ENCODE measurements at places on chromosomes 11 and 22.

DNA sequence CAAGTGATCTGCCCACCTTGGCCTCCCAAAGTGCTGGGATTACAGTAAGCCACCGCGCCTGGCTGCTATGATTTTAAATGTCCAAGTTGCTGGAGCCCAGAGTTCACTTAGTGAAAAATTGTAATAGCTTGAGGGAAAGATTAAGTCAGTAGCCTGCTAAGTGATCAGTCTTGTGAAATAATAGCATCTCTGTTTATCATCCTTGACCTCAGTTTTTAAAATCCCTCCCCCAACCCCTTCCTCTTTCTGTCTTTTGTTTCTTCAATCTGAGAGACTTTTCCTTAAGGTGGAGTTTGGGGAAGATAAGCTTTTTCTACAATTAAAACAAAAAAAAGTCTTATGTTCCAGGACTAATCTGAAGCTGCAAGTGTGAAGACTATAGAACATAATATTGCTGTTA is 6.4 kb downstream of the HIPK3 start:
- DNase-seq = no peak

- no peak for DNase-seq
These were observed 892.9 kb downstream of the OPCML start for GRCh38 chr11:132639403-132639802.

DNA sequence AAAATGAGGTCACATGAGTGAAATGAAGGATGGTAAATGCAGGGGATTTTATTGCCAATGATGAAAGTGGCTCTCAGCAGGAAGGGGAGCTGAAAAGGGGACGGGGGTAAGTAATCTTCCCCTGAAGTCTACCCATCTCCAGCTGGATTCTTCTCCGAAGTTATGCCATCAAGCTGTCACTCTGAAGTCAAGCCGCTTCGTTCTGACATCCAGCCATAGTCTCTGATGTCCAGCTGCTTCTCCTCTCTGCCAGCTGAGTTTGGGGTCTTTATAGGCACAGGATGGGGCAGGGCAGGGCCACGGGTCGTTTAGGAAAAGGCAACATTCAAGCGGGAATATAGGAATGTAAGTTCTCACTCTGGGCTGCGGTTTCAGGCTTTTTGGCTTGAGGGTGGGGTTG is 181.9 kb upstream of the ANO3 start:
- DNase-seq = no peak

GRCh38 chr22:49699476-49699875 is 128.2 kb downstream of the BRD1 start:
- no peak for DNase-seq

DNA sequence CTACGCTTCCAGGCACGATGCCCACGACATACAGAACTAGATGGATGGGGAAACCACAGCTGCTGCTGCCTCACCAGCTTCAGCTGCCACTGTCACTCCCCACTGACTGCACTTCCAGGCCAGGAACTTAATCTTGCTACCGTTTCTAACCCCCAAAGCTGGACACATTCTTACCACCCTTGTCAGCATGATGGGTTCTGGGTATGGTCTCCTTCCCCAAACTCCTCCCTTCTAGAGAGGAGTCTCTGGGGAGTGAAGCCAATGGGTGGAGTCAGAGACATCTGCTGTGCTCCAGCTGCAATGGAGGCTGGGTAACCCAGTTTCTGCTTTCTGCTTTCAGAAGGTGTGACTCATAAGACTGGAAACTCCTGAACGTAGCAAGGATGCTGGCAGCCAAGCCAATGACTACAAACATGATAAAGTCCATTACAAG is 87.0 kb upstream of the THY1 start:
- no peak for DNase-seq

- DNase-seq = no peak
These were observed 23.8 kb upstream of the OAF start for GRCh38 chr11:120186774-120187591.

DNA sequence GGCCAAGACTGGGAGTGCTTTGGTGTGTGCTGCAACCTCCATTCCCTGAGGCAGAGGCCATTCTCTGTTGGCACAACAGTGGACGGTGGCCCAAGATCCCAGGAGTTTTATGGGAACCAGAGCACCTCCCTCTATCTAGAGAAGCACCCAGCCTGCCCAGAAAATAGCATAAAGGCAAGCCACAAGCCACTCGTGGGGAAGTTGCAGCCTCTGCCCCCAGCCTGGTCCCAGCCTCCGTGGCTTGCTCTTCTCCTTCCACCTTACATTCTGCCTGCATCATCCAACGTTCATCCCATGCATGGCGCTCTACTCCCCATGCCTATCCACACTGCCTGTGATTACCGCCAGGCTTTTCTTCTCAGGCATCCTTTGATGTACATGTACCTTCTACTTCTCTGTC is 15.8 kb downstream of the IL17RA start:
- DNase-seq = no peak

DNA sequence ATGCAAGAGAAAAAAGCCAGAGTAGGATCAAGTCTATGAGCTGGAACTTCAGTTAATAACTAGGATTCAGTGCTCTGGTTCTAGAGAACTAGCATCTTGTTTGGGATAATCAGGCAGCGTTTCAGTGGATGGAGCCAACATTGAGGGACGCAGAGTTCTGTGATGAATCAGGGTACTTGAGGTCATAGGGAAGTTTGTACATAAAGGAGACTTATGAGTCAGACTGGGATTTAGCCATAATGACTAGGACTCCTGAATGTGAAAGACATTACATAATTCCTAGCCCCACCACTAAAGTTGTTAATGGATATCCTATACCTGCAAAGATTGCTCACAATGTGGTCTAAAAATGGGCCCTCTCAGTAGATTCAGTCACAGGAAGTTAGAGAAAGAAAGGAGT is 6.8 kb downstream of the SLN start:
- no peak for DNase-seq

GRCh38 chr11:113113801-113114704 is 152.8 kb downstream of the NCAM1 start:
- DNase-seq = peak; percentile 31

DNA sequence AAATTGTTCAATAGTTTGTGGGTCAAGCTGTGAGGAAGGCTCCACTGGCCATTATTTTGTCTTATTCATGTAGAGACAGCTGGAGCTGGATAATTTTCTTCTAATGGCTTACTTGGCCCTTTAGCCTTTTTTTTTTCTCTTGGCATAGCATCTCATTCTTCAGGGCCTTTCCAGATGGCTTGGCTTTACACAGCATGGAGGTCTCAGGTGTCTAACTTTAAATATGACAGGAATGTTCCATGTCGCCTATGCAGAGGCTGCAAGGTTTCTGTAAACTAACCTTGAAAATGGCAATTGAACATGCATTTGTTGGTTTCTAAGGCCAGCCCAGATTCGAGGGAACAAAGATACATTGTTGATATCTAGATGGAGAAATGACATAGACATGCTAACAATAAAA is 247.9 kb upstream of the CNTN5 start:
- DNase-seq = no peak

- no peak for DNase-seq
These were observed 83.7 kb downstream of the CADM1 start for GRCh38 chr11:115420505-115420904.

DNA sequence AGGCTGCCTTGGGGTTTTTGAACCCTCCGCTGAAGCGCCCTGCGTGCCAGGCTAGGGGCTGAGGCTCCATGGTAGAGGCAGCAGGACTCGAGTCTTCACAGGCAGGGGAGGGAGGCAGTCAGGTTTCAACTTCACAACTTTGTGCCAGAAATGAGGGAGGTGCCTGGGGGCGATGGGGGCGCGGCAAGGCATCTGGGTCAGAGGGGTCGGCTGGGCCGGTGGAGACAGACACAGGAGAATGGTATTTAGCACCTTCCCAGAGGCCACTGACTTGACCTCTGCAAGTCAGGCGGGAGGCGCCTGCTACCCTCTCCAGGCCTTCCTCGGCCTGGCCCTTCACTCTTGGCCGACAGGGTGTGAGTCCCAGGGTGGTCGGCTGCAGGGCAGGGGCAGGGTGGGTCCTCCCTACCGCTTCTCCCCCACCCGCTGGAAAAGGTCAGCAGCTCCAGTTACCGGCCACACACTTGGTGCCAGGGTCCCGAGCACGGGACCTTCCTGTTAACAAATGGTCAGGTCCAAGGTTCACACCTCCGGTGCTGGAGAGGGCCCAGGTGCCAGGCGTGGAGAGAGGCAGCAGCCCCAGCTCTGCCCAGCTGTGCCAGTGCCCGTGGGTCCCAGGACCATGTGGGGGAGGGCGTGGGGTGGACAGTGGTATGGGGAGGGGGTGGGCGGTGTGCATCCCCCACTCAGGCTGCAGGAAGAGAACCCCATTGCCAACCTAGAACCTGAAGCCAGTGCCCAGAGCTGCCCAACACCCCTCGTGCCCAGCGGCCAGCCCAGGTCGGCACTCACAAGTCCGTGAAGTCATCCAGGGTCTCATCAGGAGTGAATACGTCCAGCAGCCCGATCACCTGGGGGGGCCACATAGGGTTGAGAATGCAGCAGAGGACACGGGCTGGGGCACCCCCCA is 3.8 kb downstream of the MAPK12 start:
- DNase-seq = no peak

DNA sequence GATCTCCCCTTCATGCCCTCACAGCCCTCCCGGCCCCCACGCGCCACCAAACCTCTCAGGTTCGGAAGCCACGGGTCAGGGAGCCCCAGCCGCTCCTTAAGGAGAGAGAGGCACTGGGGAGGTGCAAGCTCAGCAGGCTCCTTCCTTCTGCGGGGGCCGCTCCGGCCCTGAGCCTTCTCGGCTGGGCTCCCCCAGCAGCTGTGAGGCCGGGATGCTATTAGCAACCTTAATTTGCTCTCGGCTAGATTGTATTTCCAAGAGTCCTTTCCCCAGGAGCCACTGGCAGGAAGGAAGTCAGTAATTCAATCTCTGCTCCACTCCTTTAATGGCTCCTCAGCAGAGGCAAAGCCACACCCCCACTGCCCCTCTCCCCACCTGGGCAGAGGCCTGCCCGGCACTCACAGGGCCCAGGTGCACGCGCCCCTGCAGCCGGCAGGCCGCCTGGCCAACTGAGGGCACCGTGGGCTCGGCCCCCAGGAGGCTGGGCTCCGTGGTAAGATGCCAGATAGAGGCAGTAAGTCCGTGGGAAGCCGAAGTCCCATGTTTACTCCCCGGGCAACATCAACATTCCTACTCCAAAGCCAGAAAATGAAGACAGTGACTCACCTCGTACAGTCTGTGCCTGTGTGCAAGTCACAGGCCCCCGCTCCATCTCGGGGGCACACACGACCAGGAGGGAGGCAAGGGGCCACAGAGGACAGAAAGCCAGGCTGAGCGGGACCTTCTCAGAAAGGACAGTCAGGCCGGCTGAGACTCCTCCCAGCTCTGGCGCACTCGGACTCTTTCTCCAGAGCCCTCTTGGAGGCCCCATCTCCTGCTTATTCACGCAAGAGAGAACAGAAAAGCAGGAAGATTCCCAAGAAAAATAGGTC is 5.2 kb downstream of the IGSF9B start:
- DNase-seq = no peak

DNA sequence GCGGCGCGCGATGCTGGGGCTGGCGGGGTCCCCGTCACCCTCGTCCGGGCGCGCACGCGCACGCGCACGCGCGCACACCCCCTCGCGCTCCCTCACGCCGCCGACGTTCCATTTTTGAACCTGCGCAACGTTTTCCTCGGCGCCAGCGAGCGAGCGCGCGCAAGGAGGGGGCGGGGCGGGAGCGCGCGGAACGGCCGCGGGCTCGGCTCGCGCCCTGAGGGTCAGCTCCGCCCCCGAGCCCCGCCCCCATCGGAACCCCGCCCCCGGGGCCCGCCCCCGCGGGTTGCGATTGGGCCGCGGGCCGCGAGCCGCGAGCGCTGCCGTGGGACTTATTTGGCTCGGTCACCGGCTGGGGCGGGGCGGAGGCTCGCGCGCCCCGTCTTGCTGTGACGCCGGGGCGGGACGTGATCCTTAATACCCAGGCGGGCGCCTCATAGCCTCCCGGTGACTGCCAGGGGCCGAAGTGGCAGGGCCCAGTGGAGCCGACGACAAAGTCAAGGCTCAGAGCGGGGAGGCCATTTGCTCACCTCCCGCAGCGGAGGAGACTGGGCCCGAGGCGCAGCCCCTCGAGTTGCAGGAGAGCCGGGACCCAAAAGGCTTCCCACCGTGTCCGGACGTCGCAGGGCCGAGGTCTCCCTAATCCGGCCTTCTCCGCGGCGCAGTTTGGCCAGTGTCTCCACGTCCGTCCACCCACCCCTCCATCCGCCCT is at the start of gene CBX7:
TSS of gene CBX7 (minus strand) at position 170 of the 709 bp plus-strand sequence. CDS start 236 bp downstream, outside the sequence.
- DNase-seq = peak; percentile 91

- DNase-seq = no peak
These were observed 189.3 kb downstream of the MIAT start for GRCh38 chr22:26846645-26847044.

GRCh38 chr22:17106161-17106784 is 14.9 kb downstream of the TMEM121B start:
- no peak for DNase-seq

DNA sequence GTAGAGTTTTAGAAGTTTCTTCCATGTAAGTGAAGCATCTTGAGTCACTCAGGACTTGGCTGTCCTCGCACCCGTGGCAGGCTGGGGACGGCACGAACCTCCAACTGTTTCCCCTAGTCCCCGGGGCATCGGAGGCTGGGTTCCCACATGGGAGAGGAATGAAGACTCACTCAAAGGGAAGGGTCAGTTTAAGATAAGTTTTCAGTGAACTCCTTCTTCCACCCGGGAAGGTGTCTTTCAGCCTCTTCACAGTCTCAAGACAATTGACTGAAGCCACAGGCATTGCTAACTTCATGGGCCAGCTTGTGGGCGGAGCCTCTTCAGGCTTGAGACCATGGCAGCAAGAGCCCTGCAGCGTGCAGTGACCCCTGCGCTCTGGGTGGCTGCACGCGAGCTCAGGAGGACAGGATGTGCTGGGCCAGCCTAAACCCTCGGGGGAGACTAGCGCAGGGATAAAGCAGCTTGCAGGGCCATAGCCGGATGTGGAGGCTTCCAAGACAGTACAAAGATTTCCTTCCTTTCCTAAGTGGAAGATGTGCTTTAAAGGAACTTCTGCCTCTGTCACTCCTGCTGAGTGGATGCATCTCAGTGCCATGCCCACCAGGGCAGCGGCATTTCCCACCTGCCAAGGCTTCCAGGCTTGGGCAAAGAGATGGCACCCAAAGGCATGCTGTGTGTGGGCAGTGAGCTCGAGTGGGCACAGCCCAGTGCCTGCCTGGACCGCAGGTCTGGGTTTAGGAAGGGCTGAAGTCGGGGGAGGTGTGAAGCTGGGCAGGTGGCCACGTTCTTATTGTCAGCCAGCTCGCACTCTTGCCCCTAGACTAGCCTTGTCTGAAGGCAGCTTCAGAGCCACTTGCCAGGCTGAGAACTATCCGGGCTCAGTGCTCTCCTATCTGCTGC is 32.9 kb downstream of the PPIL2 start:
- no peak for DNase-seq

DNA sequence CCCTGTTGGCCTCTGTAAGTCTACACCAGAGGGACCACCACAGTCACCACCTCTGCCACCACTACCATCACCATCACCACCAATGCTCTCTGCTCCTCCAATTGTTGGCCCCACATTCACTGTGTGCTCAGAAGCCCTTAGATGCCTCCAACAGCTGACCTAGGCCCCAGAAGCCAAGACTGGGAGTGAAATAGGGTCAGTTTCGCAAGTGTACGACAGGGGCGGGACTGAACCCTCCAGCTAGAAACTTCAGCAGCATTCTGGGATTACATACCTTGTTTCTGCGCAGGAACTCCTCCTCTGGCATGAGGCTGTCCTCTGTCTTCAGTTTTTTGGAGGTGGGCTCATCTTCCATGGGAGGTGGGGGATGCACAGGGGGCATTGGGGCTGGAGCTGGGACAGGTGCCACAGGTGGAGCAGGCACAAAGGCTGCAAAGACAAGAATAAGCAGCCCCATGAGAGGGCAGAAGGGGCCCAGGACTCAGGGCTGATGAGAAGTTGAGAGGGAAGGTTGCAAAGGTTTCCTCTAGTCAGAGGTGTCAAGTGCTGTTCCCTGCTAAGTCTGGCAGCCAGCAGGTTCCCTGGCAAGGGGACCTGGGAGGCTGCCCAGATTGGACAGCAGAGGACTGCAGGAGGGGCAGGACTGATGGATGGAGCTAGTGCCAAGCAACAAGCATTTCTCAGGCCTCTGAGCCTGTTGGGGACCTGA is 10.2 kb upstream of the TBC1D10A start:
- DNase-seq = no peak
